GM13977 (cell line): ENCODE measurements at places on chromosomes 1 and 21.

DNA sequence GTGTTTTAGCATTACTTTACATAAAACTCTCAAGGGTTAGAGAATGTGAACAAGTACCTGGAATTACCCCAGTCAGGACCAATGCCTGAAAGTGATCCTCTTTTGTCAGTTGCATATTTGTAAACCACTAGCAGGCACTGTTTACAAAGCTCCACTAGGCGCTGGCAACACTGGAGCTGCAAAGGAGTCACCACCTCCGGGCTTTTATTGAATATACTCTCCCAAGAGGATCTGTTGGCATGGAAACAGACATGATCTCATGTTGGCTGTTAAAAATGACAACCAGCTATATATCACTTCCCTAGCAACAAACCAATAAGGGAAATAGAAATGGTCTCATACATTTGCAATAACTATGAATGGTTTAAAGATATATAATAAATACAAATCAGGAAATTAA lies 116.0 kb downstream of the TTLL7 start:
- no peak for DNase-seq

- no peak for DNase-seq
Measured at GRCh38 chr1:50681931-50682330, 258.7 kb upstream of the DMRTA2 start.

DNA sequence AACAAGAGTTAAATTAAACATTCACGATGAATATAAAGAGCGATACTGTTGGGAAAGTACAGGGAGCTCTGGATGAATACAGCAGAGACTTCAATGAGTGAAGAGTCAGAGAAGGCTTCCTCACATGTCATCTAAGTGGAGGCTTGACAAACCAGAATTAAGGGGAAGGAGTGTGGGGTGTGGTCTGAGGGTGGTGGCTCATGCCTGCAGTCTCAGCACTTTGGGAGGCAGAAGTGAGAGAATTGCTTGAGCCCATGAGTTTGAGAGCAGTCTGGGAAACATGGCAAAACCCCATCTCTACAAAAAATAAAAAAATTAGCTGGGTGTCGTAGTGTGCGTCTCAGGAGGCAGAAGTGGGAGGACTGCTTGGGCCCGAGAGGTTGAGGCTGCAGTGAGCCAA lies 8.7 kb downstream of the SDHB start:
- DNase-seq, result no peak

GRCh38 chr1:218524526-218524925 lies 179.4 kb downstream of the TGFB2 start:
- no peak for DNase-seq

GRCh38 chr1:43799656-43800635 lies 92.6 kb downstream of the ST3GAL3 start:
- DNase-seq, result no peak
